ENCODE measurements at places on chromosomes 4 and X.

DNA sequence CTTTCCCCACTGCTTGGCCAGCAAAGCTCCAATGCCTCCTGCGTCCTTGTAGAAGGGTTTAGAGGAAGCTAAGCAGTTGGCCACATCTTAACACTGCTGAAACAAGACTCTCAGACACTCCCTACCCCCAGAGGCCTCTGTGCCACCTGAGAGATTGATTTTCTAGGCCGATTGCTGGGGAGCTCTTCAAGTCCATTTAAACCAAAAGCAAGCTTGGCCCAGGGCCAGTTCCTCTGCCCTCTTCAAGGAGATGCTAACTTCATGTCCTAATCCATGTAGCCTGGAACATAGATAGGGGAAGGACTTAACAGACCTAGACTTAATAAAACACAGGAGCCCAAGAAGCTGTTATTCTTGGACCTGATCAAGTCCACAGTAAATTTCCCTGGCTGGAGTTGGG is 27.2 kb upstream of the FMR1NB start:
- DNase-seq, result no peak

- no peak for DNase-seq
These were observed 11.3 kb upstream of the CHRNA9 start for GRCh38 chr4:40323866-40324265.

GRCh38 chr4:64130907-64131306 is 278.3 kb downstream of the TECRL start:
- no peak for DNase-seq

GRCh38 chr4:108940634-108941033 is 177.8 kb upstream of the ETNPPL start:
- no peak for DNase-seq

DNA sequence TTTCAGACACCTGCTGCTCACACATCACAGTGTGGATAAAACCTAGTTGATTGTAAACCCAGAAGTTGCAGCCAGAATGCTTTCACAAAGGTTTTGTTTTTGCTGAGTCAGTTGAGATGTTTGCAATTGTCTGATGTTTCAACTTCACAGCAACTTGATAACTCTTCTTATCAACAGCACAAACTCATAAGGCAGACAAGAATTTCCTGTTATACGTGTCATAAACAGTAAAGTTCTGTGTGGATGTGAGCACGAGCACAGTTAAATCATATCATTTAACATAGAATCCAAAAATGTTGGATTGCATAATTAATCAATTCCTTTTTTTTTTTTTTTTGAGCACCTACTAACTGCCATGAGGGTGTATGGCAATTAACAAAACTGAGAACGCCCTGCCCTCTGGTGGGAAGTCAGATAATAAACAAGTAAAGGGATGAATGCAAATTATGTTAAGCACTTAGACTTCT is 512.2 kb downstream of the PDHA2 start:
- DNase-seq, result peak; percentile 47

- DNase-seq, result no peak
These were observed 92.7 kb downstream of the SHISA3 start for GRCh38 chr4:42490015-42490414.

DNA sequence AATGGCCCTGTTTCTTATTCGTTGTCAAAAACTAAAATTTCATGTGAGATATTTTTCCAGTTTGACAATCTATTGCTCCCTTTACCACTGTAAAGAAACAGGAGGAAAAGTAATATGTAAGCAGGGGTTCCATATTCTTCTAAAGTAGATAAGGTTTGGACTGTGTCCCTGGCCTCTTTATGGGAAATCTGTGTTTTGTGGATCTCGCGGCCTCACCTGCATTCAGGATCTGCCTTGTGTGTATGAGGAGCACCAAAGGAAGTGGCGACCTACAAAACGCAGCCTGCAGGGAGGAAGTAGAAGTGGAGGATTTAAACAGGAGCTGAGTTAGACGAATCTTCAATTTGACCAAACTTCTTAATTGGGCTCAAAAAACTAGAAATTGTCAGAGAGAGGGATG is 67.0 kb downstream of the RASGEF1B start:
- DNase-seq, result no peak

Data from NCI-H446 (cell line).